ENCODE measurements at places on chromosomes 5 and 9.

- no peaks in the 10 kb centered on the region for H3K36me3 ChIP-seq
- H3K27ac ChIP-seq = no peak overlapping the region
- no peak overlapping the region for H3K4me3 ChIP-seq
- H3K27me3 ChIP-seq = no peaks in the 10 kb centered on the region
- no peak for DNase-seq
Observed at GRCh38 chr9:70586476-70586875, 172.0 kb upstream of the KLF9 start.

DNA sequence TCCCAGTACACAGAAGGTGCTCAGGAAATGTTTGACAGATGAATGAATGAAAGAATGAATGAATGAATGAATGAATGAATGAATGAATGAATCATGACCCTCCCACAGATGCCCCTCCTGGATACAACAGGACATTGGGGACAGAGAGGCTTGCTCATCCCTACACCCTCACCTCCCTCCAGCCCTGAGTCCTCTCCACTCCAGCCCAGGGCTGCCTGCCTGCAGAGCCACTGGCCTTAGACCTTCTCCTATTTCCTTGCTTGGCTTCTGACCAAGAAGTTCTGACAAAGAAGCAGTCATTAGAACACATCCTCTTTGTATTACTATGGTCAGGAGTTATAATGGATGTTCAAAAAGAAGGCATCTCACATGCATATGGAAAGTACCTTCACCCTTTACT is 240.7 kb upstream of the DAPK1 start:
- H3K4me3 ChIP-seq = no peak overlapping the region
- no peak overlapping the region for H3K27ac ChIP-seq
- H3K36me3 ChIP-seq = no peaks in the 10 kb centered on the region
- H3K4me1 ChIP-seq = no peaks in the 10 kb centered on the region
- no peak for DNase-seq
- H3K27me3 ChIP-seq = no peaks in the 10 kb centered on the region

DNA sequence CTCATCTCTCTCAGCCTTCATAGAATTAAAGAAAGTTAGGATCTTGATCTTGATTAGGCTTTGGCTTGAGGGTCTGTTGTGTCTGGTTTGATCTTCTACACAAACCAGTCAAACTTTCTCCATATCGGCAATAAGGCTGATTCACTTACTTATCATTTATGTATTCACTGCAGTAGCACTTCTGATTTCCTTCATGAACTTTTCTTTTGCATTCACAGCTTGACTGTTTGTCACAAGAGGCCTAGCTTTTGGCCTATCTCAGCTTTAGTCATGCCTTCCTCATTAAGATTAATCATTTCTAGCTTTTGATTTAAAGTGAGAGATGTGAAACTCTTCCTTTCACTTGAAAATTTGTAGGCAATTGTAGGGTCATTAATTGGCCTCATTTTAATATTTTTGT is 62.8 kb downstream of the SH3RF2 start:
- no peak overlapping the region for H3K4me3 ChIP-seq
- H3K27ac ChIP-seq = no peak overlapping the region
- DNase-seq = no peak
- H3K4me1 ChIP-seq = no peaks in the 10 kb centered on the region
- H3K27me3 ChIP-seq = no peaks in the 10 kb centered on the region

GRCh38 chr9:25302601-25303000 is 375.6 kb downstream of the TUSC1 start:
- no peaks in the 10 kb centered on the region for H3K36me3 ChIP-seq
- no peak for DNase-seq

DNA sequence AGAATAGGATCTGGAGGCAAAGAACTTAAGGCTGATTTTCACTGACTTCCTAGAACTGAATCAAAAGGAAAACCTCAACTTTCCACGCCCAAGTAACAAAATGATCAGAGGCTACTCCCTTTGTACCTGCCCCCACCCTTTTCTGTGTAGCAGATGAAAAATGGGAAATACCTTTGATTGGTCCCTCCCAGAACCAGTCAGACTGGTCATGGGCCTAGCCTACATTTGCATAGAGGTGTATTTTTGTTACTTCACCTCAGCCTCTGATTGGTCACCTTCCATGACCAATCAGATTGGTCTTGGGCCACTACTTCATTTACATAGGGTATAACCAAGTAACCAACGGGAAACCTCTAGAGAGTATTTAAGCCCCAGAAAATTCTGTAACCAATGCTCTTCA is 1553.5 kb upstream of the C9orf72 start:
- H3K27me3 ChIP-seq = no peaks in the 10 kb centered on the region
- no peak overlapping the region for H3K27ac ChIP-seq
- H3K36me3 ChIP-seq = peaks cover 53% of the 10 kb centered on the region
- no peak for DNase-seq
- H3K4me1 ChIP-seq = no peaks in the 10 kb centered on the region

GRCh38 chr5:130106480-130106879 is 202.2 kb downstream of the CHSY3 start:
- no peaks in the 10 kb centered on the region for H3K4me1 ChIP-seq
- no peak for DNase-seq
- H3K27me3 ChIP-seq = no peaks in the 10 kb centered on the region
- no peak overlapping the region for H3K27ac ChIP-seq

DNA sequence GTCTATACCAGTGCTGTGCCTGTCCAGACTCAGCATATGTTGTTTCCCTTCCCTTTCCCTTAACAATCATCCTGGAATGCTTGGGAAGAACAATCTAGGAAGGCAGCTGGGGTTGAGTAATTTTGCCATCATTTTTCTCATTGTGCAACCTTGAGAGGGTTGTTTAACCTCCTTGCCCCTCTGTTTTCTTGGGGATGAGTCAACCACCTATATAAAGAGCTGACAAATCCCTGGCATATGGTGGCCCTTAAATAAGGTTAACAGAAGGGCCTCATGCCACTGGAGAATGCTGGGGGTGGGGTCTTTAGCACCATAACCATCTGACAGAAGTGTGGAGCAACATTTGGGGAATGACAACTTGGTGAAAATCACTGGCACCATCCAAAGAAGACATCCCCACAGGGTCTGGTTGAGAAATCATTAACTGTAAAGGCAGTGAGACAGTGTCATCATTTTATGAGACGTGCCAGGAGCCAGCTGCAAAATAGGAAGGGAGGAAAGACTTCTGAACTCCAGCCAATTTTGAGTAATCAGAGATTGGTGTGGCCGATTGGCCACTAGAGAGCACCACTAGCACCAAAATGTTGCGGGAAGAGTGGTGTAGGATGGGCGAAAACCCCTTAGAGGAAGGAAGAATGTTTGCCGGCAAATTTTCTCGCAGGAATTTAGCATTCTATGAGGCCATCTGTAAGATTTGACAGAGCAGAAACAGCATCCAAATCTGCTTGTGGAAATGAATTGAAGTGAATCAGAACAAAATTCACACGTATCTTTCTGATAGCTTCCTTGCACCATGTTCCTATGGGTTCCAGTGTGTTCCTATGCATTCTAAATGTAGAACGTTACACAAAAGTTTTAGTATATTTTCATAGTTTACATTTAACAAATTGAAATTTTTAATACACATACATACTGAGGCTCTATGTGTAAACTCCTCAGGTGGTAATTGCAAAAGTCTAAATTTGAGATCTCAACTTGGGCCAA is 113.8 kb downstream of the MSX2 start:
- no peaks in the 10 kb centered on the region for H3K36me3 ChIP-seq
- no peaks in the 10 kb centered on the region for H3K27me3 ChIP-seq
- DNase-seq = peak; percentile 54

DNA sequence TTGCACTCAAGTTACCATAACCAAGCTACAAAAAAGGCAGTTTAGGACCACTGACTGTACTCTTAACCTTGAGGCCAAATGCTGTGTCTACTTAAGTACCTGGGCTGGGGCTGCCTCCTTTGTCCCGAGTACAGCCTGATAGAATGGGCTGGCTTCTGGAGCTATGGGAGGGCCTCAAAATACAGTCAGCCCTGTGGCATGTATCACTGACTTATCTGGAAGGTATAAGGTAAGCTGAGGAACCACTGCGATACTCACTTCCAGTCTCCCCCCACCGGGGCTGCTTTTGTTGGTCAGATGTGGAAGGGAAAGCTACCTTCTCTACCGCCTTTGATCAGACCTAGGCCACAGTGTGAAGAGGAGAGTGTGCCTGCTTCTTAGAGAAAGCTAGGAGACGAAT is 404.8 kb downstream of the ARHGEF28 start:
- DNase-seq = no peak
- H3K36me3 ChIP-seq = no peaks in the 10 kb centered on the region
- H3K4me1 ChIP-seq = peaks cover 7% of the 10 kb centered on the region
- H3K27ac ChIP-seq = no peak overlapping the region
- H3K27me3 ChIP-seq = no peaks in the 10 kb centered on the region

DNA sequence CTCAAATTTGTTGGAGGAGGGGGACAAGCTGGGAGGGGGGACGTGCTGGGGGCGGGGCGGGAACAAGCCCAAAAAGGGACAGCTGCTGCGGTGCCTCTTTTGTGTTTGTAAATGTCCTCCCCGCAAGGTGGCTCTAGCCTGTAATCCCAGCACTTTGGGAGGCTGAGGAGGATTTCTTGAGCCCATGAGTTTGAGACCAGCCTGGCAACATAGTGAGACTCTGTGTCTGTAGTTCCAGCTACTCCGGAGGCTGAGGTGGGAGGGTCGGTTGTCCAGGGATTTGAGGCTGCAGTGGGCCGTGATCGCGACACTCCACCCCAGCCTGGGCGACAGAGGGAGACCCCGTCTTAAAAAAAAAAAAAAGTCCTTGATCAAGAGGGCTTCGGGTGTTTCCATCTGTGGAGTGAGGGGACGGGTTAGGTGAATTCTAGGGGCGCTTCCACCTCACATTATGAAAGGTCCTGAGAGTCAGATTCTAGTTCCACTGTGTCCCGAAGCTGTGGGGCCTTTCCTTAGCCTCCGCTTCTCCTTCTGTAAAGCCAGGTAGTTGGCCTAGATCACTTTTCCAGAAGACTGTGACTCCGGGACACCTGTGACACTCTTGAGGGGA is 779 bp upstream of the CTNNA1 start:
- H3K27ac ChIP-seq = peak overlapping the region; percentile 98
- H3K4me3 ChIP-seq = peak overlapping the region; percentile 82
- H3K4me1 ChIP-seq = peaks cover 35% of the 10 kb centered on the region
- no peaks in the 10 kb centered on the region for H3K27me3 ChIP-seq
- peak; percentile 36 for DNase-seq
- peaks cover 16% of the 10 kb centered on the region for H3K36me3 ChIP-seq

DNA sequence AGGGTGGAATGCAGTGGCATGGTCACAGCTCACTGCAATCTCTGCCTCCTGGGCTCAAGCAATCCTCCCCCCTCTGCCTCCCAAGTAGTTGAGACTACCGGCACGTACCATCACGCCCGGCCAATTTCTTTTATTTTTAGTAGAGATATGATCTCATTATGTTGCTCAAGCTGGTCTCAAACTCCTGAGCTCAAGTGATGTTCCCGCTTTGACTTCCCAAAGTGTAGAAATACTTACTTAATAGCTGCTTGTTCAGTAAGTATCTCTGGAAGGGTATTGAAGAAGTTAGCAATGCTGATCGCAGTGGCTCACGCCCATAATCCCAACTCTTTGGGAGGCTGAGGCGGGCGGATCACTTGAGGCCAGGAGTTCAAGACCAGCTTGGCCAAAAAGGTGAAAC is 35.7 kb upstream of the PLIN2 start:
- no peaks in the 10 kb centered on the region for H3K36me3 ChIP-seq
- H3K4me1 ChIP-seq = peaks cover 10% of the 10 kb centered on the region
- no peak overlapping the region for H3K27ac ChIP-seq
- no peak overlapping the region for H3K4me3 ChIP-seq
- no peaks in the 10 kb centered on the region for H3K27me3 ChIP-seq
- DNase-seq = no peak

DNA sequence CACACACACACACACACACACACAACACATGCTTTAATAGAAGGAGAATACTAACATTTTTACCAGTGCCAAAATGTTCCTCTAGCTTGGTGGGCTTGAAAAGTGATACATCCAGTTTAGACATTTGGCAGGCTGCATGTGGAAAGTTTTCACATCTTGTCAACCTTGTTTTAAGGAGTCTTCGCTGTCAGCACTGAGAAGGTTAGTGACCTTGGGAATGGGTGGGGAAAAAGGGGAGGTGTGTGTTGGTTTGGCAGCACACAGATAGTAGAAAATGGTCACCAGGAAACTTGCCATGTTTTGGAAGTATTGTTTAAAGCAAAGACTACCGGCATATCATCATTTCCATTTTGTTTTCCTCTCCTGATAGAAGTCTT is 346.5 kb upstream of the ADAMTSL1 start:
- H3K4me3 ChIP-seq = no peak overlapping the region
- H3K36me3 ChIP-seq = no peaks in the 10 kb centered on the region
- H3K4me1 ChIP-seq = peaks cover 15% of the 10 kb centered on the region
- DNase-seq = no peak
- H3K27me3 ChIP-seq = no peaks in the 10 kb centered on the region
- H3K27ac ChIP-seq = no peak overlapping the region

DNA sequence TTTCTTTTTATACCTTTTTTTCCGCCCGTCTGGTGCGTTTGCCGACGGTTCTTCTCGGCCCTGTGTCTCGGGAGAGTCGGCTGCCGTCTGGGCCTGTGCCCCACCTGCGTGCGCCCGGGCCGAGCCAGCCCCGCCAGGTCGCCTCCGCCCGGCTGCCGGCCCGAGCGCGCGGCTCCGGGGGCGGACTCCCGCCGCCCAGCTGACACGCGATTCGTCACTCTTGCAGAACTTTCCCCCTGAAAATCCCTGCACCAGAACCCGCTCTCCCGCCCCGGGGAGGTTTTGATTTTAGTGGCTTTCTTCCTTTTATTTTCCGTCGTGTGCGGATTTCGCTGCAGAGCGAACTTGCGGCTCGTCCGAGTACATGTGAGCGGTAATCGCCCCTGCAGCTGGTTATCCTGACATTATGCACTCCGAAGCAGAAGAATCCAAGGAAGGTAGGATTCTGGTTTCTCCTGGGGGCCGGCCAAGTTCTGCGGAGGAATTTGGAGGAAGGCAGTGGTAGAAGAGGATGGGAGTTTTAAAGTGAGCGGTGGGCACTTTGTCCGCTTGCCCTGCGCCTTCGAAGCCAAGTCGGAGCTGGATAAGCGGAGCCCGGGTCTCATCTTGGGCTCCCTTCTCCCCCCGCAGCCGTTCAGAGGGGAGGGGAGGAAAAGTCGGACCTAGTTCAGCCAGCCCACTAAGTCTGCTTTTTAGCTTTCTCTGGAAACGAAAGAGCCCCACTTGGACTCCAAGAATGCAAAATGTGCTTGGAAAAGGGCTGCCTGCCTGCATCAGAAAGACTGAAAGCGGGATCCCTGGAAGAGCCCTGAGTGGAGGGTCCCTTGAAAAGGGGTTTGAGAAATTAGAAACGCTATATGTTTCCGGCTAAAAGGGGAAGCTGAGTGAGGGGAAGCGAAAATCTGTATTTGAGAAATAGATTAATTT is at the start of gene TNFAIP8:
Gene TNFAIP8, plus strand, starts transcription at position 335 of the 927 bp plus-strand sequence. Its CDS starts 72 bp downstream, at position 407.
- H3K36me3 ChIP-seq = no peaks in the 10 kb centered on the region
- H3K27ac ChIP-seq = peak within 1 kb of the TSS; percentile 83
- peak; percentile 63 for DNase-seq
- H3K4me3 ChIP-seq = peak within 1 kb of the TSS; percentile 88

DNA sequence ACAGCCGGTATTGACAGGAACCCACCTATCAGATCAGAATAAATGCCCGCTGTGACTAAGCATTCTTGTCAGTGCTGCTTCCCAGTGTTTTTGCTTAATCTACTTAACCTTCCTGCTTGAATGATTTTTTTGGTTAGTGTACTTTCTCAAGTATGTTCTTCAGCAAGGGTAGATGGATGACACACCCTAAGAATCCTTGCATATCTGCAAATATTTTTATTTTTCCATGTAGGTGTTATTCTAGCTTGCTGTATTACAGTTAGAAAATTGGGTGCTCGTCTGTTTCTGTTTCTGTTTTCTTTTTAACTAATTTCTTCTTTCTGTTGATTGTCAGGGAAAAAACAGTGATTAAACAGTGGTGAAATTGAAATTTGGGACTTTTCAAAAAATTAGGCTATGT is 64.5 kb downstream of the SEC61B start:
- DNase-seq = no peak
- no peak overlapping the region for H3K27ac ChIP-seq
- H3K27me3 ChIP-seq = no peaks in the 10 kb centered on the region
- peaks cover 2% of the 10 kb centered on the region for H3K36me3 ChIP-seq

All from WTC11 (cell line).